ENCODE measurements at places on chromosomes 6 and 20. TPM values are rescaled to one million over a fixed set of nuclear protein-coding genes. Genes with fewer than 3 reads are reported as not detected.

GRCh38 chr6:5208471-5208971, 52.2 kb downstream of the LYRM4 start:
- no peak overlapping the region for H3K4me3 ChIP-seq
- DNase-seq = no peak
- H3K36me3 ChIP-seq = no peaks in the 10 kb centered on the region
- H3K4me1 ChIP-seq = no peaks in the 10 kb centered on the region

DNA sequence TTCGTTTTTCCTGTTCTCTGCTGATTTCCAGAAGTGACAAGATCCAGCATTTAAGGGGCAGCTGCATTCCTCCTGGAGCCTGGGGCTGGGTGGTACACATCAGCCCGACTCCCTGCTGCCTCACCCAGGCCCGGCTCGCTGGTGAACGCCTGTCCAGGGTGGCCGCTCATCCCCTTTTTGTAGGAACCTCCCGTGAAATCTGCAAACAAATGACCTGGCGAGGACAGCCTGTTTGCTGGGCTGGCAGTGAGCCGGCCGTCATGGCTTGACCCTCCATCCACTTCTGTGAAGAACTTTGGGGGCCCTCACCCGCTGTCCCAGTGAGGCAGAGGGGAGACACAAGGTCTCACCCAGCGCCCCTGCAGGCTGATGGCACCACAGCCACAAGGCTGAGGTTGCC, 39.0 kb downstream of the PYGB start:
- H3K36me3 ChIP-seq = peaks cover 36% of the 10 kb centered on the region
- no peak overlapping the region for H3K4me3 ChIP-seq
- H3K27ac ChIP-seq = no peak overlapping the region
- no peak for DNase-seq
- H3K4me1 ChIP-seq = no peaks in the 10 kb centered on the region
- no peaks in the 10 kb centered on the region for H3K27me3 ChIP-seq

DNA sequence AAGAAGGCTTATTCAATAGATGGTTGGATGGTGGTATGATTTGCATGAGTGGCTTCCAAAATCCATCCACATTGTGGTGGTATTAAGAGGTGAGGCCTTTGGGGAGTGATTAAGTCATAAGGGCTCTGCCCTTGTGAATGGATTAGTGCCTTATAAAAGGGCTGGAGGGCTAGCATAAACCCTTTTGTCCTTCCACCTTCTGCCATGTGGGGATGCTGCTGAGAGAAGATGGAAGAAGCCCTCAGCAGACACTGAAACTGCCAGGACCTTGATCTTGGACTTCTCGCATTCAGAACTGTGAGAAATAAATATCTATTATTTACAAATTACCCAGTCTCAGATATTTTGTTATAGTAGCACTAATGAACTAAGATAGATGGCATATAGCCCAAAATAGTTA, 27.8 kb upstream of the SRPK1 start:
- H3K27me3 ChIP-seq = no peaks in the 10 kb centered on the region
- no peak overlapping the region for H3K27ac ChIP-seq
- no peaks in the 10 kb centered on the region for H3K36me3 ChIP-seq
- no peak overlapping the region for H3K4me3 ChIP-seq
- no peak for DNase-seq
- no peaks in the 10 kb centered on the region for H3K4me1 ChIP-seq

DNA sequence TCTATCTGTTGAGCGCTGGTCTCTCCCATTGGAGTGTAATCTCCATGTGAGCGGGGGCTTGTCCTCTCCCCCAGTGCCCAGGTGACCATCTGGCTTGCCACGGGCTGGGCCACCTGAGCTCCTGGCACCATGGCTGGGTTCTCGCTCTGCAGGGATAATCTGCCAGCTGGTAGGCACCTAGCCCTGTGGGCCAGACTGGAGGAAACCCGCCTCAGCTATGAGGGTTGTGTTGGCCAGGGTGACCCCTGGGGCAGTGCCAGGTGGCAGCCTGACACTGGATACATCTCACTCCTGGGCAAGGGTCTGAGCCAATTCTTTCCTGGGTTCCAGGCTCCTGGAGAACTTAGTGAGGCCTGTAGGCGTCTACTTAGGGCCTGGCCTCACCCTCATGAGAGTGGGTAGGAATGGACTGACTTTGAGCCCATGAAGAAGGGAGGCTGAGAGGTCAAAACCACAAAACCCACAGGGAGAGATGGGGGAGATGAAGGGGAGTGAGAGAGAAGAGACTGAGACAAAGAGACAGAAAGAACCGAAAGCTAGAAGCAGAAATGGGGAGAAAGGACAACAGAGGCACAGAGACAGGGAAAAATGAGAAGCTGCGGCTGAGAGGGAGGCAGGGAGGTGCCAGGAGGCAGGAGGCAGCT, 5.8 kb upstream of the SLC52A3 start:
- no peaks in the 10 kb centered on the region for H3K4me1 ChIP-seq
- no peaks in the 10 kb centered on the region for H3K27me3 ChIP-seq
- no peak overlapping the region for H3K4me3 ChIP-seq
- no peak overlapping the region for H3K27ac ChIP-seq

GRCh38 chr20:60148885-60149284, 190.7 kb downstream of the CDH26 start:
- no peak overlapping the region for H3K27ac ChIP-seq
- H3K36me3 ChIP-seq = no peaks in the 10 kb centered on the region
- no peak for DNase-seq
- H3K27me3 ChIP-seq = no peaks in the 10 kb centered on the region
- no peak overlapping the region for H3K4me3 ChIP-seq

Gene ARID1B
- 61.3 TPM for total RNA-seq

Gene ZNF318
- 12.3 TPM for total RNA-seq

Gene MEI4
- not detected for total RNA-seq

Gene OPRM1
- not detected for total RNA-seq

Gene DNAAF9
- 1.2 TPM for total RNA-seq
